ENCODE measurements at places on chromosomes 5 and 9. TPM values are rescaled to one million over a fixed set of nuclear protein-coding genes. Genes with fewer than 3 reads are reported as not detected.
A peak's percentile ranks its signal among the peaks of the same experiment; 100 is the strongest.

Gene SPATA31A3
- not detected for polyA plus RNA-seq

Gene DPYSL3
- polyA plus RNA-seq = 379 TPM

Gene DIPK1B
- polyA plus RNA-seq = 78.8 TPM

Gene OGN
- not detected for polyA plus RNA-seq

Gene ALDH1B1
- polyA plus RNA-seq = 41.6 TPM

Gene NR6A1
- polyA plus RNA-seq = 77.0 TPM

Gene BTNL3
- not detected for polyA plus RNA-seq

- H3K27ac ChIP-seq = no peak overlapping the region
- H3K27me3 ChIP-seq = peaks cover 1% of the 10 kb centered on the region
- no peak for DNase-seq
- no peaks in the 10 kb centered on the region for H3K36me3 ChIP-seq
These were observed 276.0 kb upstream of the TMEM161B start for GRCh38 chr5:88544671-88545070.

- H3K27me3 ChIP-seq = no peaks in the 10 kb centered on the region
- H3K27ac ChIP-seq = no peak overlapping the region
- no peaks in the 10 kb centered on the region for H3K4me1 ChIP-seq
- H3K4me3 ChIP-seq = no peak overlapping the region
- no peak for DNase-seq
These were observed 992 bp downstream of the SH2D3C start for GRCh38 chr9:127777368-127777980.

DNA sequence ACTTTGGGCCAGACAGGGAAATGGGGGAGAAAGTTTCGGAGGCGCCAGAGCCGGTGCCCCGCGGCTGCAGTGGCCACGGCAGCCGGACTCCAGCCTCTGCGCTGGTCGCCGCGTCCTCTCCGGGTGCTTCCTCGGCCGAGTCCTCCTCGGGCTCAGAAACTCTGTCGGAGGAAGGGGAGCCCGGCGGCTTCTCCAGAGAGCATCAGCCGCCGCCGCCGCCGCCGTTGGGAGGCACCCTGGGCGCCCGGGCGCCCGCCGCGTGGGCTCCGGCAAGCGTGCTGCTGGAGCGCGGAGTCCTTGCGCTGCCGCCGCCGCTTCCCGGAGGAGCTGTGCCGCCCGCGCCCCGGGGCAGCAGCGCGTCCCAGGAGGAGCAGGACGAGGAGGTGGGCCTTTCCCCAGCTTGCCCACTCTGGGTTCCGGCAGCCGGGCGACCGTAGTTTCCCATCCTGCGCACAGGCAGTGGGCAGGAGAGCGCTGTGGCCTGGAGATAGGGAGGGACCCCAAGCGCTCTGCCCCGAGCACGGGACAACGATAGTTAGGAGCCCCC, 516 bp downstream of the MAST4 start:
- H3K36me3 ChIP-seq = no peaks in the 10 kb centered on the region
- no peaks in the 10 kb centered on the region for H3K4me1 ChIP-seq
- H3K27me3 ChIP-seq = peaks cover 43% of the 10 kb centered on the region

GRCh38 chr9:78860801-78861475, 564.0 kb downstream of the PSAT1 start:
- no peak overlapping the region for H3K4me3 ChIP-seq
- H3K4me1 ChIP-seq = no peaks in the 10 kb centered on the region
- no peaks in the 10 kb centered on the region for H3K27me3 ChIP-seq
- no peak for DNase-seq
- H3K27ac ChIP-seq = no peak overlapping the region

GRCh38 chr5:42943931-42944631, 96.0 kb downstream of the ANXA2R start:
- H3K4me1 ChIP-seq = peaks cover 1% of the 10 kb centered on the region
- H3K4me3 ChIP-seq = peak overlapping the region; percentile 36
- no peaks in the 10 kb centered on the region for H3K27me3 ChIP-seq
- peak; percentile 72 for DNase-seq

DNA sequence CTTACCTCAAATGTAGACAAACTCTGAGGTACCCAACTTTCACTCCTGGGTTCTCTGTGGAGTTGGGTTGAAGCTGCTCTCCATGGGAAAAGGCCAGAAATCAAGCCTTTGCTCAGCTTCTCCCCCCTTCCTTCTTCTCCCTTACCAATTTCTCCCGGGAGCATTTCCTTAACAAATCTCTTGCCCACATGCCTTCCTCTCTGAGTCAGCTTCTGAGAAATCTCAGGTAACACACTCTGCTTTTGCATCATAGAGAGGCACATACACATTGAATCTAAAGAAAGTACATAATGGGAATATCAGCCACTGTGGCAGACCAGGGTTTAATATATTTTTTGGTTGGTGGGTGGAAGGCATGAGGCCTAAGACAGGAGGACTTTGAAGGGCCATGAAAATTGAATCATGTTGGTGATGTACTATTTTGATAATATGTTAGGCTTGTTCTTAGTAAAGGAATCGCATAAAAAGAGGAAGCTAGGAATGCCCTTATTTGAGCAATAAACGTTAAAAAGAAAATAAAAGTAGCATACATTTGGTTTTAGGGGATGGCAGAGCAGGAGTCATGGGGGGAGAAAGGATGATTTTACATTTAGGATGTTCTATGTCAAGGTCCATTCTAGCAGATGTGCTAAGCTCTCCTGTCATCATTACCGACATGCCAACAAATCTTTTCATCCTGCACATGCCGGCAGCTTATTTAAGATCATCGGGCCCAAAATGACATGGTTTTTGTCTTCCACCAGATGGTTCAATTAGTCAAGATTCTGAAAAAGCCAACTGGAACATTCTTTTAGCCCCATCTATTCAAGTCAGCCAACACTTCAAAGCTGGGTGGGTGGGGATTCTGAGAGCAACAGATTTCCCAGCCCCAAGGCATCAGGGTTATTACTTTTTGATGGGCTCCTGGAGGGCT, 199.5 kb upstream of the CLINT1 start:
- DNase-seq = no peak
- no peak overlapping the region for H3K27ac ChIP-seq
- no peaks in the 10 kb centered on the region for H3K27me3 ChIP-seq
- no peaks in the 10 kb centered on the region for H3K36me3 ChIP-seq

GRCh38 chr5:80109646-80110478, 74.7 kb downstream of the THBS4 start:
- H3K4me1 ChIP-seq = peaks cover 17% of the 10 kb centered on the region
- no peak overlapping the region for H3K27ac ChIP-seq
- DNase-seq = no peak
- no peaks in the 10 kb centered on the region for H3K27me3 ChIP-seq
- no peak overlapping the region for H3K4me3 ChIP-seq

- no peaks in the 10 kb centered on the region for H3K36me3 ChIP-seq
- H3K4me3 ChIP-seq = no peak overlapping the region
- no peak overlapping the region for H3K27ac ChIP-seq
- peak; percentile 81 for DNase-seq
These were observed 91.8 kb downstream of the PDE6A start for GRCh38 chr5:149852641-149853330.

DNA sequence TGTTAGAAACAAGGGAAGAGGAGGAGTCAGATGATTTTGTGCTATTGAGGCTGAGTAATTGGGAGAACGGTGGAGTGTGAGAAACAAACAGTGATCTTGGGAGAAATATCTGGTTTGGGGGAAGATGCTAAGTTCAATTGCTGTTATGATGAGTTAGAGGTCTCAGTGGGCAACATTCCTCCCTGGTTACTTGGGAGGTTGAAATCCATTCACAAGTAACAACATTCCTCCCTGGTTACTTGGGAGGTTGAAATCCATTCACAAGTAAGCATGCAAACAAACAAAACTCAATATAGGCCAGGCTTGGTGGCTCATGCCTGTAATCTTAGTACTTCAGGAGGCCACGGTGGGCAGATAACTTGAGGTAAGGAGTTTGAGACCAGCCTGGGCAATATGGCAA, 38.7 kb downstream of the AGXT2 start:
- no peaks in the 10 kb centered on the region for H3K4me1 ChIP-seq
- no peaks in the 10 kb centered on the region for H3K27me3 ChIP-seq
- no peak for DNase-seq
- no peaks in the 10 kb centered on the region for H3K36me3 ChIP-seq
- H3K4me3 ChIP-seq = no peak overlapping the region

DNA sequence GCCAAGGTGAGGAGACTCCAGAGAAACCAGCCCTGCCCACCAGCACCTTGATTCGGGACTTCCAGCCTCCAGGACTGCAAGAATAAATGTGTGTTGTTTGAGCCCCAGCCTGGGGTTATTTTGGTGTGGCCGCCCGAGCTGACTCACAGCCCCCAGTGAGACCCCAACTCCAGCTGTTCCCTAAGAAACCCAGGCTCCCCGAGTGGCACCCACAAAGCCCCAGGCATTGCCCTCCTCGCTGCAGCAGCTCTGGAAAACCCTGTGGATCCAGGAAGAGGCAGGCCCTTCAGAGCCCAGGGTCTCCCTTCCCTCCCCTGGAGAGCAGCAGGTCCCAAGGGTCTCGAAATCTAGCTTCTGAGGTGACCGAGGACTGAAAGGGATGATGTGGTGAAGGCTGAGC, 69.2 kb upstream of the PPP1R26 start:
- no peak overlapping the region for H3K27ac ChIP-seq
- DNase-seq = no peak
- H3K4me1 ChIP-seq = no peaks in the 10 kb centered on the region
- no peak overlapping the region for H3K4me3 ChIP-seq
- no peaks in the 10 kb centered on the region for H3K27me3 ChIP-seq

DNA sequence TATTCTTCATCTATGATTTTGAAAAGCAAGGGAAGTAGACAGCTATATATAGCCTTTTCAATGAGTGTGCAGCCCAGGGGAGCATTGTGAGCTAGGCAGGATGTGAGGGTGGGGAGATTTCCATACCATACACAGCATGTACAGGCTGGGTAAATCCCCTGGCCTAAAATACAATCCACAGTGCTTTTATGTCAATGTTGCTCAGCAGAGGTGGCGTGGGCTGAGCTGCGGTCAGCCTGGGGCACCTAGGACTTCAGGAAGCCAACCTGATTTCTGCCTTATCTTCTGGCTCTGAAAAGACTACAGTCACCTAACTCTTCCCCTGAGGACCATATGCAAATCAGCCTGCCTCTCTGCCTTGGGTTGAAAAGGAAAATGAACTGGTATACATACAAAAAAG, 6.3 kb upstream of the GARIN3 start:
- DNase-seq = no peak
- H3K27me3 ChIP-seq = no peaks in the 10 kb centered on the region
- no peaks in the 10 kb centered on the region for H3K4me1 ChIP-seq
- no peaks in the 10 kb centered on the region for H3K36me3 ChIP-seq
- H3K4me3 ChIP-seq = no peak overlapping the region
- H3K27ac ChIP-seq = no peak overlapping the region

DNA sequence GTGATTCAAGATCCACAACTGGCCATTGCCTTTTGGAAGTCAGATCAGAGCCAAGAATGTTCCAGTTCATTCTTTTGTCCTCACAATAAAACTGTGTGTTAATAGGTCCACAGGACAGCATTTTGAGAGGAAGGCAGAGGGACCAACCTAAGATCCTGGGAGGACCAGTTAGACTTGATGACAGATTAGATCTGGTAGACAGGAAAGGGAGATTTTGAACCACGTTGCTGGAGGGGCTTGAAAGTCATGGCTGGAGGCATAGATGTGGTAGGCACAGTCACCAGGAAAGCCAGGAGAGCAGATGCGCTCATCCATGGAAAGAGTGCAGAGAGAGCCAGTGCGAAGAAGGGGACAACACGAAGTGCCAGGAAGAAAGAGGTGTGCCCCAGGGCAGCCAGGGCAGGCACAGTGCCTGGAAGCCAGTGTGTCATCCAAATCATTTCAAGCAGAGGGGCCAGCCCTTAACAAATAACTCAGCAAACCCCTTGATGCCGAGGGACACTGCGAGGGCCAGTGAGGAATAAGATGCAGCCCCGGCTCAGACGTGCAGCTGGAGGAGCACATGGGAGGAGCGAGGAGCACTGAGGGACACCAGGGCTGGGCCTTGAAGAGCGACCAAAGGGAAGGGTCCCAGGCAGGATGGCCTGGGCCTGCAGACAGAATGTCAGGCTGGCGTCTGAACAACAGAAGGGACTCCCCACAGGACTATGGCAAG, 12.8 kb upstream of the SLC2A8 start:
- DNase-seq = no peak
- no peaks in the 10 kb centered on the region for H3K36me3 ChIP-seq
- no peak overlapping the region for H3K27ac ChIP-seq
- H3K27me3 ChIP-seq = no peaks in the 10 kb centered on the region
- H3K4me1 ChIP-seq = no peaks in the 10 kb centered on the region

- no peak overlapping the region for H3K27ac ChIP-seq
- H3K4me1 ChIP-seq = no peaks in the 10 kb centered on the region
- H3K27me3 ChIP-seq = no peaks in the 10 kb centered on the region
- no peak overlapping the region for H3K4me3 ChIP-seq
These were observed 134.2 kb downstream of the RNF180 start for GRCh38 chr5:64299805-64300204.

DNA sequence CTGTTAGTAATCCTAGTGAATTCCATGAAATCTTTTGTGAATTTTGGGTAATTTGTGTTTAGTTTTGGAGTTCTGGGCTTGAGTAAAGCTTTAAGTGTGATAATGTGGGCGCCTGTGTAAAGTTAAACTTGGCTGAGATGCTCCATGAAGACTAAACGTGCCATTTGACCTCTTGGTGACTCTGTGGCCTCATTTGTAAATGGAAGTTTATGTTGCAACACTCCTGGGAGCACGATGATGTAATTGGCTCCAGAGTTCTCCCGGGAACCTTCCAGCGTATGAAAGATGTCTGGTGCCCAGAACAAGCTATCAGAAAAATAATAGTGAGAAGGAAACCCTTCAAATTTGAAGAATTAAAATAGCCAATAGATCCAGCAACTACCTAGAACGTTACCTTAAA, 981.2 kb downstream of the TLE4 start:
- H3K4me1 ChIP-seq = no peaks in the 10 kb centered on the region
- DNase-seq = no peak
- H3K27me3 ChIP-seq = no peaks in the 10 kb centered on the region
- no peaks in the 10 kb centered on the region for H3K36me3 ChIP-seq

- H3K27ac ChIP-seq = no peak overlapping the region
- H3K36me3 ChIP-seq = no peaks in the 10 kb centered on the region
- H3K27me3 ChIP-seq = peaks cover 19% of the 10 kb centered on the region
- peaks cover 15% of the 10 kb centered on the region for H3K4me1 ChIP-seq
- H3K4me3 ChIP-seq = peak overlapping the region; percentile 82
- DNase-seq = peak; percentile 86
These were observed 4.1 kb upstream of the RGMB start for GRCh38 chr5:98769210-98769958.
